Kidney epithelial cell (primary cell): ENCODE measurements at places on chromosomes 1 and 21. TPM values are rescaled to one million over a fixed set of nuclear protein-coding genes. Genes with fewer than 3 reads are reported as not detected.
A peak's percentile ranks its signal among the peaks of the same experiment; 100 is the strongest.

DNA sequence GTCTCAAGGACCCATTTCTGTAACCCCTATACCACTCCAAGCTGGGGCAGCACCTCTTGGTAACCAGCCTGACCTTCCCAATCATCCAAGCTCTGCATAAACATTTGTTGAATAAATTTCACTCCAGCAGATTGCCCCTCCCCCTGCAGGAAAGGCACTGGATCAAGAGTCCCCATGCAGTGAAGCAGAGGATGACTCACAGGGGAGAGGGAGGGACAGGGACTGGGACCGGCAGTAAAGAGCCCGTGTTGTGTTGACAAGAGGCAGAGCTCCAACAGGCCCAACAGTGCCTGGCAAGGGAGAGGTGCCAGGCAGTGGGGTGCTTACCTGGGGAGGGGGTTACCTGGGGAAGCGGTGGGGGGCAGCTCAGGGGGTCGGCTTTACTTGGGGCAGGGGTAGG is 32.3 kb downstream of the SLC9A1 start:
- DNase-seq, result peak; percentile 69

GRCh38 chr1:207316622-207317391 is 4.7 kb upstream of the CD55 start:
- no peak for DNase-seq

DNA sequence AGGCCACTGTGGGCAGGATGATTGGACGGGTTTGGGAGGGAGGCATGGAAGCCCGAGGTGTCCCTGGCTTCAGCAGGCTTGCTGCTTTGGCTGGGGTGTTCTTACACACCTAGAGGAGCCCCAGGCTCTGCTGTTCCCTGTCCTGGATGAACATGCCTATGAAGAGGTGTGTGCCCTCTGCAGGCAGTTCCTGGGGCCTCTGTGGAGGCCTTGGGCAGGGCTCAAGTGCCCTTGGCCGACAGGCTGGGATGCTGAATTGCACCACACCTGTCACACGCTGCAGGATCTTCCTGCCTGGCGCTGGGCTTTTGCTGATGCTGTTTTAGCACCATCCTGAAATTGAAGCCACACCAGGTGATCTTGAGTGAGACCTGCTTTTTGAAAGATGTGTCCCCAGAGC is 415.0 kb upstream of the VAMP3 start:
- no peak for DNase-seq

GRCh38 chr1:25134801-25135461 is 97.4 kb downstream of the SYF2 start:
- no peak for DNase-seq

- no peak for DNase-seq
These were observed 11.9 kb downstream of the GBP5 start for GRCh38 chr1:89260566-89261255.

The RNF220 gene
- total RNA-seq, result 112 and 127 TPM in 2 replicates

The TMEM81 gene
- total RNA-seq, result 3.0 and 3.6 TPM in 2 replicates

- DNase-seq, result no peak
These were observed 79.4 kb downstream of the TOMM20 start for GRCh38 chr1:235049217-235049616.

GRCh38 chr1:24348196-24348595 is 29.0 kb downstream of the GRHL3 start:
- no peak for DNase-seq

The NEGR1 gene
- 4.0 and 4.9 TPM in 2 replicates for total RNA-seq

The ESRRG gene
- total RNA-seq, result 0.34 and 0.88 TPM in 2 replicates

DNA sequence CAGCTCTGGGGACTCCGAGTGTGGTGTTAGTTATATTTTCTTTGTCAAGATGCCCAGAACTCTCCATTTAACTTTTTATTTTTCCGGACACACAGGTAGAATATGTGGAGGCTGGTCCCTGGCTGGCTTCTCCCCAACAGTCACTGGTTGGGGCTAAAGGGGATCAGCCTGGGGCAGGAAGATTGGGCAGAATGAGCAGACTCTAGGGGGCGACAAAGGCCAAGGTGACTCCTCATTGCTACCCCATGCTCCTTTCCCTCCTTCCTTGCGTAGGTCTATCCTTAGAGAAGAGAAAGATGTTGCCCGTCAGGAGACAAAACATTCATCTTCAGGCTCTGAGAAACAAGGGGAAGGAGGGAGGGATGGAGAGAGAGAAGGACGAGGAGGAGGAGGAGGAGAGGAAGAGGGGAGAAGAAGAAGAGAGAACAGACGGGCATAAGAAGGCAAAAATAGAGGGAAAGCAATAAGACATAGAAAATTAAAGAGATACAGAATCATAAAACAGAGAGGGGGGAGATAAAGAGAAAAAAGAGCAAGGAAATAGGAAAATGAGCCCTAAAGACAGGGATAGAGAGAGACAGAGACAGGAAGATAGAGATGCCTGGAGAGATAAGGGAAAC is 89.9 kb downstream of the FOXD2 start:
- no peak for DNase-seq

The MAEL gene
- 0.33 TPM in 1 of 2 replicates, not detected in the other for total RNA-seq

DNA sequence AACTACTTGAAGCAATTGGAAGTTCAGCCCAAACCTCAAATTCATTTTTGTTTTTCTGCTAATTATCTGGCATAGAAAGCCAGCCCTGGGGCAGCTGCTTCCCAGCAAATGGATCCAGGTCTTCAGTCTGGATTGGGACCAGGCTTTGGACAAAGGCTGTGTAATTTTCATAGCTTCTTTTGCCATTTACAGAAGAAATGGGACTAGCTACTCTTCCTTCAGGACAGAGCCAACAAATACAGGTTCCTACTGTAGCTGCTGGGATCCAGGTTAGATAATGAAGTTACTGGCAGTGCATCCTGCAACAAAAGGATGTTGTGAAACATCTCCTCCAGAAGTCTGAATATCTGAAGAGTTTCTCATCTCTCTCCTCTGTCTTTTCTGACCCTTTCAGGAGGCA is 171.5 kb upstream of the CAMK1G start:
- no peak for DNase-seq

The CDC14A gene
- 5.4 and 8.7 TPM in 2 replicates for total RNA-seq

GRCh38 chr1:84504580-84505492 is 1.4 kb upstream of the SPATA1 start:
- DNase-seq, result no peak

The HPDL gene
- 0.58 and 3.1 TPM in 2 replicates for total RNA-seq

DNA sequence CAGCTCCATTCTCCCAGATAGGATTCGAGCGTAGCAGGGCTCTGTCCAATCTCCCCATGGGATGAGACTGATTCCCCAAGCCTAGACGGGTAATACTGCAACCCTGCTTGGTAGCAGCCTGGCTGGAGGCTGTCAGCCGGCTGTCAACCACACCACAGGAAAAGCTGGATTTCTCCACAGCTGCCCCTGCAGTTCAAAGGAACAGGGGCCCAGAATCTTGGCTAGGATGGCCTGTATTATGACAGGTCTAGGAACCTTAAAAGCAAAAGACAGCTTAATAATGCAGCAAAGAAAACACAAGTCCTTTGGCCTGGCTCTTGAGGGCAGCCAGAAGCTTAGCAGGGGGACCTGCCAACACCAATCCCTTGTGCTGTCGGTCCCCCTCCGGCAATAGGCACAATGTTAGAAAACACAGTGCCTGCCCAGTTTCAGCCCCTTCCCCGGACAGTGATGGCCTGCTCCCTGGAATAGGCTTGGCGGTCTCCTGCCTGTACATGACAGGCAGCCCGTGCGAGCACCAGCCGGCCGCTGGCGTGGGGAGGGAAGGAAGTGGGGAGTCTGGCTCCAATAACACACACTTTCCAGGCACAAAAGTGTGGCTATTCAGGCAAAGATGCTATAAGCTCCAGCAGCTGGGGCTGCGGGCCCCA is 90.5 kb downstream of the TRABD2B start:
- no peak for DNase-seq

The KRTAP26-1 gene
- not detected in 2 replicates for total RNA-seq

- DNase-seq, result no peak
These were observed 45.9 kb upstream of the COL6A2 start for GRCh38 chr21:46051821-46052675.

The SLC45A3 gene
- 8.5 and 9.3 TPM in 2 replicates for total RNA-seq

- no peak for DNase-seq
These were observed 3.2 kb upstream of the QSOX1 start for GRCh38 chr1:180151508-180151907.

The ZNF683 gene
- not detected in 2 replicates for total RNA-seq

DNA sequence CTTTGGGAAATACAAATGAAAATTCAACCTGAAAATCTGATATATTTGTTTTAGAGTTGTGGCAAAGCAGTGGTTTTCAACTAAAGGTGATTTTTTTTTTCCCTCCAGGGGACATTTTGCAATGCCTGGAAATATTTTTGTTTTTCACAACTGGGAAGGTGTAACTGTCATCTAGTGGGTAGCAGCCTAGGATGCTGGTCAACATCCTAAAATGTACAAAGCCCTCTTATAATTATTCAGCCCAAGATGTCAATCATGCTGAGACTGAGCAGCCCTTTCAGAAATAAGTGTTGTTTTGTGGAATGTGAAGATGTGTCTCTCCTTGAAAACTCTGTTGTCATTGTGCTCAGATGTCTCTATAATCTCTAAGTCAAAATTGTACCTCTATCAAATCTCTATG is 95.2 kb upstream of the NCAM2 start:
- no peak for DNase-seq

GRCh38 chr1:82950606-82951200 is 1048.2 kb downstream of the TTLL7 start:
- no peak for DNase-seq

DNA sequence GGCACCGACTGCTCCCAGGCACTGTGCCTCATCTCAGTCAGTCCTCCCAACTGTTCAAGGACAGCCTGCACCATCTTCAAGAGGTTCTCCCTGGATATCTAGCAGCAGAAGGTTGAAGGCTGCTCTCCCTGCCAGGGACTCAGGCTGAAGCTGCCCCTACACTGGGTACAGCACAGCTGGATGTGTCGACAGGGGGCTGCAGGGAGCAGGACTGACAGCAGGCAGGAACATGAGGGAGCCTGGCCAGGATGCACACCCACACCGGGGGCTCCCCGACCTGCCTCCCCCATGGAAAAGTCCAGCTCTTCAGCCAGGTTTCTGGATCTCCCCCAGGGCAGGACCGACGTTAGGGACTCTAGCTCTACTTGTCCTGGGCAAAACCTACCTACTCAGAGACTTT is 20.5 kb downstream of the SETD4 start:
- DNase-seq, result no peak

- DNase-seq, result no peak
These were observed 13.7 kb upstream of the RPL5 start for GRCh38 chr1:92817986-92818764.
